ENCODE measurements at places on chromosomes 11 and 22. TPM values are rescaled to one million over a fixed set of nuclear protein-coding genes. Genes with fewer than 3 reads are reported as not detected.

The SAA4 gene
- not detected for total RNA-seq

The TEX12 gene
- 0.43 TPM for total RNA-seq

DNA sequence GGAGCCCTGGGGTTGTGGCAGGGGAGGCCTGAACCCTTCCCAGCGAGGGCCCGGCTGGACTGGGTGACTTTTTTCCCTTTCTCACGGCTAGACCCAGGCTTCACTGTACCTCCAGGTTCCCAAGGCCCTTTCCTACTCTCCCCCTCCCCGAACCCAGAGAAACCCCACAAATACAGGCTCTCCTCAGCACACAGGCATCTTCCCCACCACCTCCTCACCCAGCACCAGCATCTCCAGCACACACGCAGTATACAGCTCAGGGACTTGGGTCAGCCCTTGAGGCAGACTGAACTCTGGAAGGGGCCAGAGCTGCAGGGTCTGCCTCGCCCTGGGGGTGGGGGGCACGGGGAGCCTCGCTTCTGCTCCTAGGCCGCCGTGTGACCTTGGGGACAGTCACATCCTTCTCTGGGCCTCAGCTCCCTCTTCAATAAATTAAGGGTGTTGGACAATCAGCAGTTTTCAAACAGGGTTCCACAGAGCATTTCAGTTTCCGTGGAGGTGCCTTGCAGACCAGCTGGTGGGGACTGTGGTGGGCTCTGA lies 4.5 kb downstream of the TMPRSS13 start:
- DNase-seq = no peak

- no peak for DNase-seq
These were observed 16.1 kb upstream of the OR52K1 start for GRCh38 chr11:4466131-4466870.

DNA sequence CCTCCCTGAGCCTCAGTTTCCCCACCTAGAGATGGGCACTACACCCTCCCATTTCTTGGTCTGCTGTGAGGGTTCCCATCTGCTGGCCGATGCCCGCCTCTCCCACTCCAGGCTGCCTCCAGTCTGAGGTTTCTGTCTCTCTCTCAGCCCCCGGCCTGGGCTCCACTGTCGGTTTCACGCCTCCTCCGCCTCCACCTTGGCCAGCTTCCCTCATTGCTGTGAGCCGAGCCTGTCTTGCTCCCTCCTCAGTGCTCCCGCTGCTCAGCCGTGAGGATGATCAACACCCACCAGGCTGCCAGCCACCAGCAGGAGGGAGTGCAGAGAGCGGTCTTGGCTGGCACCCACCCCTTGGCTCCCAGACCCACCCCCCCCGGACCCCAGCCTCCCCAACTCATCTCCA lies 61.0 kb downstream of the CYTH4 start:
- no peak for DNase-seq

- no peak for DNase-seq
These were observed 2.4 kb upstream of the HEPHL1 start for GRCh38 chr11:94018721-94019120.

- no peak for DNase-seq
These were observed 6.1 kb downstream of the MICAL2 start for GRCh38 chr11:12116425-12117032.

GRCh38 chr11:69375316-69376154 lies 81.6 kb downstream of the MYEOV start:
- DNase-seq = no peak

- DNase-seq = no peak
These were observed 23.6 kb downstream of the NNMT start for GRCh38 chr11:114319716-114320328.

- DNase-seq = no peak
These were observed 29.6 kb downstream of the SOX6 start for GRCh38 chr11:16326679-16327297.
